ENCODE measurements at places on chromosomes 7 and 10.
A peak's percentile ranks its signal among the peaks of the same experiment; 100 is the strongest.

DNA sequence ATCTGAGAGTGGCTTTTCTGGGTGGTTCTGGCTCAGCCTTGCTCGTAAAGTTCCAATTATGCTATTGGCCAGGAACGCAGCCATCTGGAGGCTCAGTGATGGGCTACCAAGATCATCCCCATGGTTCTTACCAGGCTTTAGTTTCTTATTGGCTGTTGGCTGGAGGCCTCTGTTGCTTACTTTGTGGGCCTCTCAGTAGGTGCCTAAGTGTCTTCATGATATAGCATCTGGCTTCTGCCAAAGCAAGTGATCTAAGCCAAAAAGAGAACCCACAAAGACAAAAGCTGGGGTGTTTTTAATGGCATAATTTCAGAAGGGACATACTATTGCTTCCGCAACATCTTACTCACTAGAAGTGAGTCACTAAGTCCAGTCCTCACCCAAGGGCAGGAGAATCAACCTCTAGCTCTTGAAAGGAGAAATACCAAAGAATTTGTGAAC is 132.0 kb upstream of the MDFIC start:
- DNase-seq = no peak

DNA sequence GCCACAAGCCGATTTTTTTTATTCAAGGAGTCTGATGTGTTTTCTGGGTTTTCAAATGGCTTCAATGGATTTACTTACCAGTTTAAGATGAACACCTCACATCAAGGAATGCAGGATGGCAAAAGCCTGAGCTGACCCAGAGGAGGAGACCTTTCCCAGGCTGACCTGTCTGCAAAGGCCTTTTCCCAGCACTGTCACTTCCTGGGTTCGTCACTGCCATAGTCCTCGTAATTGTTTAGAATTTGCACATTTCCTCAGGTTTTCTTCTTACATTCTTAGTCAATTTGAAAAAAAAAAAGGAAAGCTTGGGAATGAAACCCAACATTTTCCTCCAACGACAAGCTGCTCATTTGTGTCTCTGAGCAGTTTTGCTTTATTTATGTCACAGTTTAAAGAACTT is 42.0 kb downstream of the PTER start:
- no peak for DNase-seq

- no peak for DNase-seq
Measured at GRCh38 chr7:125136755-125137532, 207.3 kb upstream of the POT1 start.

- DNase-seq = no peak
Measured at GRCh38 chr10:21166557-21167287, 269.6 kb upstream of the NEBL start.

- no peak for DNase-seq
Measured at GRCh38 chr10:88989824-88990383, 694 bp upstream of the FAS start.

DNA sequence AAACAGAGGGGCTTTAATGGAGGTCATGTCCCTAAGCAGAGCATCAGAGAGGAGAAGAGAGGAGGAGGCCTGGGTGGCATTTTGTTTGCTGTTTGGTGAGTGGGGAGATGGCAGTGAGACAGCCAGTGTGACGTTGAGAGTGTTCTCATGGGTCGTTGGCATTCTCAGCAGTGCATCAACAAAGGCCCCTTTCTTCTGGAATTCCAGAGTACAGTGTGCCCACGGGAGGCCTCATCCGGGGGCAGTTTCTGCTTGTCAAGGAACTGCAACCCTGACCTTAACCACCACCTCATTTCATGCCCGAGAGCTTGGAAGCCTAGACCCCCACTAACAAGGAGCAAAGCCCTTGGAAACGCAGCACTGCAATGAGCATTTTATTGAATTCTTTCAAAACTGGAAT is 92.9 kb downstream of the CELF2 start:
- DNase-seq = no peak

DNA sequence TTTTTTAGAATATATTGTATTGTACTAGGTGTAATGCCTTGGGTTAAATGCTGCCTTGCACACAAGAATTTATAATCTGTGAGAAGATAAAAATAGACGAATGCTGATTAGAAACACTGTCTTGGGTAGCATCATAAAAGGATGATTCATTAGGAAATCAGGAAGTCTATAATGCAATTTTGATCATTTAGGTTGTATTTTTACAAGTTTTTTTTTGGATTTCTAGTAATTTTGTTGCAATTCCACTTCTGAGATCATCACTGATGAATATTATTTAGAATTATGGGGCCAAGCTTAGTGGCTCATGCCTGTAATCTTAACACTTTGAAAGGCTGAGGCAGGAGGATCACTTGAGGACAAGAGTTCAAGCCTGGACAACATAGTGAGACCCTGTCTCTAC is 29.6 kb downstream of the WBP1L start:
- no peak for DNase-seq

DNA sequence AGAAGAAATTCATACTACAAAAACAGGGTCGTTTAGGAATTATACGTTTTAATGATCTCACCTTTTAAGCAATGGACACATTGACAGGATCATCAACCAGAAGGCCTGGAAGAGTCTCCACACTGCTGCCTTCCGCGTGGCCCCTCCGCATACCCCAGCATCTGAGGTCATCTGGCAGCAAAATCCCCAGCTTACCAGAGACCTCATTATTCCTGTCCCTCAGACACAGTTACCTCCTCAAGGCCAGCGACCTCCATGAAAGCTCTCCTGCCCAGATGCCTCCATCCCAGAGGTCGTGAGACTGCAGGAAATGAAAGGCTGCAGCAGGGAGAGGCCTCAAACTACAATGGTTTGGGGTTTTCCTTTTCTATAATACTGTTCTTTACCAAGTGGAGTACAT is 14.8 kb upstream of the GSAP start:
- no peak for DNase-seq

DNA sequence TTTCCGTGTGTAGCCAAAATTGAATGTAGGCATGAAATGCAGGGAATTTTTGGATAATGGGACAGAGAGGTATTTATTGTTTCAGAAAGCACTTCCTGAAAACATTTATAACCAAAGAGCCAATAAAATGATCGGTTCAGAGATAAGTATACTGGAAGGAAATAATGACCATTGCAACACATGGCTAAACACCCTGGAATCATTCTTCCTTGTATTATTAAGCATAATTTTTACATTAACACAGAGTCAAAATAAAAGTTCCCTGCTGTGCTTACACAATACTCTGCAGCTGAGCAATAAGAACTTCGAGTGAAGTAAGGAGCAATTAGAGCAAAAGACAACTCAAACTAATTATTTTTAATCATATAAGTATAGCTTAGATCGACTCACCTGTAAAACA is 648.3 kb downstream of the TNS3 start:
- DNase-seq = no peak

- DNase-seq = no peak
Measured at GRCh38 chr10:95289921-95290421, 832 bp downstream of the PDLIM1 start.

GRCh38 chr10:111706331-111706730 is 477.2 kb downstream of the GPAM start:
- DNase-seq = no peak

GRCh38 chr10:93503075-93503474 is 6.7 kb downstream of the CEP55 start:
- no peak for DNase-seq

DNA sequence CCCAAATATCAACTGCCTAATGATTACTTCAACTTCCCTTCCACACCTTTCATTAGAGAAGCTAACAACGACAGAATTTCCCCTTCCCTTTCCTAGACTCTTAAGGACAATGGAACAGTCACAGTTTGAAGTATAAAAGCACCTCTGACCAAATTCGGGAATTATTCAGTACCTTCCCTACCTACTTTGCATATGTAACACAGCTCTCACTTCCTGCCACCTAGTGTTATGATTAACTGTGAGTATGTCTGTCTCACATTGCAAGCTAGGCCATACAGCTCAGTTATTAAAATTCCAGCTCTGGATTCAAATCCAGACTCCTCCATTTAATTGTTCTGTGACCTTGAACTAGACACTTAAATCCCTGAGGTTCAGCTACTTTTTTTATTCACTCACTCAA is 44.8 kb upstream of the HPSE2 start:
- no peak for DNase-seq

DNA sequence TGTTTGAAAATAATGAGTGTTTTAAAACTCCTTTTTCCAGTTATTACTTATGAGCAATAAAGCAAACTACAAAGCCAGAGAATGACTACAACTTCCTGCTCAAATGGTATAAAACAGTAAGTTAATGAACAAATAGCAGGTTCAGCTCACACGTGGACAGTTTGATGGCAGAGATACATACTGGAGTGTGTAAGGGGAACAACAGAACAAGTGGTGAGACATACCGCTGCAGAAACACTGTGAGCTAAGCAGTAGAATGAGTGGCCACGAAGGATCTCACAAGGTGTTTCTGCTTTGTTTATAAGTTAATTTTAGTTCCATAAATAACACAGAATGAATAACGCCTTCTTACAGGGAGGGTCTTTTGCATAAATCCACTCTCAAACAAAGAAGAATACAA is 3.0 kb upstream of the MKX start:
- no peak for DNase-seq

- DNase-seq = peak; percentile 40
Measured at GRCh38 chr10:133528845-133529575, 1.8 kb downstream of the CYP2E1 start.

DNA sequence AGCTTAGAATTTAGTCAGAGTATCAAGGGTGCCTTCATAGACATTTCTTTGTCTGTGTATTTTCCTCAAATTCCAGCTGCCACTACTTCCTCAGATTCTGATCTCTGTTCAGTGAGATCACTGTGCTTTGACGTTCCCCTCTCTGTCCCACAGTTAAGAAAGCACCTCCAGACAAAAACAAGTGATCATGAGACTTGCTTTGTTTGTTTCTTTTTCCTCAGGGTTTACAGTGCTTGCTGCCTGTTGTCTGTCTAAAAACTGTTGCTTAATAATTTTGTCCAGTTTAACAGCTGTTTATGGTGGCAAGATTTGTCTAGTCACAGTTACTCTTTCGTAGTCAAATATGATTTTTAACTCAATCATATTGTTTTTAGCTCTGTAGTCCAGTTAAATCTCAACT is 29.1 kb downstream of the TRUB1 start:
- peak; percentile 0 for DNase-seq

DNA sequence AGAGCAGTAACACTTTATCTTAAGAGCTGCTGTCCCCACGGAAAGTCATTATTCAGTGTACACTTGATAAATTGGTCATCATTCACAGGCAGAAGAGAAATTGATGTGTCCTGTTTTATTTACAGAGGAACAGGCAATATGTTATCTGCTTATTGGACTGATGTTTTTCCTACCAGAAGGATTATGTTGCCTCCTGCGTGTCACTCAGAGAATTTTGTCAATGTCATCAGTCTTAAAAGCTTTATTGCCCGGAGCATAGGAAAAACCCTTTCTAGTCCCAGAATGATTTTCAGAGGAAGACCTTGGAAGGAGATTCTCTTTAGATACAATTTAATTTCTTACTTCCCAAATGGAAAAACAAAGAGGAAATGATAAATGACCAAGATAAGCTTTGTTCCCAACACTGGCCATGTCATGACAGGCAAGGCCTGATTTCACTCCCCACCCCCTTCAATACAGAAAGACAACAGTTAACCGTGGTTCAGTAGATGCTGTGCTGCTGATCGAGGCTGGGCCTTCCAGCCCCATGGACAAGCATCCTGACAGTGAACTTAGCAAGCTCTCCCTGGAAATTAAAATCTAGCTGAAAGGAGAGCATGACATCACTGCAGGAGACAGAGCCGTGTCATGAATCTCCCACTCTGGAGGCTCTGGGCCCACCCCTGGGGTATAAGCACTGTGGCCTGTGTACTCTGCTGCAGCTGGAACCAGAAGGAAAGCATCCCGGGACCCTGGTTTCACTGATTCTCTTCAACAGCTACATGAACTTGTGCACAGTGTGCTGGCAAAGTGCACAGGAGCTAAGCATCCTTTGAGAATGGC is 118.8 kb upstream of the LYZL2 start:
- no peak for DNase-seq

GRCh38 chr10:27158421-27158820 is 3.3 kb downstream of the MASTL start:
- no peak for DNase-seq

GRCh38 chr7:30979027-30979426 is 15.3 kb downstream of the GHRHR start:
- no peak for DNase-seq

- no peak for DNase-seq
Measured at GRCh38 chr7:150977382-150978125, 567 bp downstream of the KCNH2 start.

DNA sequence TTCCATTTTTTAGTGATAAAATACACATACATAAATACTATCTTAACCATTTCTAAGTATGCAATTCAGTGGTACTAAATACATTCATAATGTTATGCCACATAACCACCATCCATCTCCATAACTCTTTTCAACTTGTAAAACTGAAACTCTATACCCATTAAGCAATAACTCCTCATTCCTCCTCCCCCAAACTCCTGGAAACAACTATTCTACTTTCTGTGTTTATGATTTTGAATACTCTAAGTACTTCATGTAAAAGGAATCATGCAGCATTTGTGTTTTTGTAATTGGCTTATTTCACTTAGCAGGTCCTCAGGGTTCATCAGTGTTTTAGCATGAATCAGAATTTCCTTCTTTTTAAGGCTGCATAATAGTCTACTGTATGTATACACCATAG is 131.8 kb downstream of the TES start:
- DNase-seq = no peak

GRCh38 chr7:34104992-34105391 is 199.7 kb downstream of the BMPER start:
- no peak for DNase-seq

DNA sequence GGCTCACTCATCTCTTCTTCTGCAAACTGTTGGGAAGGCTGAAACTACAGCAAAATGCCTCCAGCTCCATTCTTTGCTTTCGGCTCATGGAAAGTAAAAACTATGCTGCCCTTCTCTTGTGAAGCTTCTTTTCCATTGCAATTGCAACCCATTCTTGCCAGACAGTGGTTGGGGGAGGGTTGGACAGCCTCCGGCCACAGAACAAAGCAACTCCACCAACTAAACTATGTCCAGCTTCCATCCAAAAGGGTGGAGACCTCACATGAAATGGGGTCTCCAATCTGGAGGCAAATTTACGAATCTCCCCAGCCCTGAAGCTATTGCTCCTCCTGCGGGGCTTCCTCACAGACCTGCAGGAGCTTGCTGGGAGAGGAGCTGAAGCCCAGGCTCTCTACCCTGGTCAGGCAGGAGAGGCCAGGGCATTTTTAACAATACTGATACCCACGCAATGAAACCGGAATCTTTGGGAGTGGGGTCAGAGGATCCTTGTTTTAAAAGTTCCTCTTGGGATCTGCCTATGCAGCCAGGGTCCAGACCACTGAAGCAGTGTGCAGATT is 549 bp downstream of the GPNMB start:
- no peak for DNase-seq

Measured in K562 (cell line).